Breast epithelium (tissue), 4 donors: ENCODE measurements at places on chromosomes 5 and 9. TPM values are rescaled to one million over a fixed set of nuclear protein-coding genes. Genes with fewer than 3 reads are reported as not detected.

C5orf46 gene
- 9.4 TPM for total RNA-seq

DNA sequence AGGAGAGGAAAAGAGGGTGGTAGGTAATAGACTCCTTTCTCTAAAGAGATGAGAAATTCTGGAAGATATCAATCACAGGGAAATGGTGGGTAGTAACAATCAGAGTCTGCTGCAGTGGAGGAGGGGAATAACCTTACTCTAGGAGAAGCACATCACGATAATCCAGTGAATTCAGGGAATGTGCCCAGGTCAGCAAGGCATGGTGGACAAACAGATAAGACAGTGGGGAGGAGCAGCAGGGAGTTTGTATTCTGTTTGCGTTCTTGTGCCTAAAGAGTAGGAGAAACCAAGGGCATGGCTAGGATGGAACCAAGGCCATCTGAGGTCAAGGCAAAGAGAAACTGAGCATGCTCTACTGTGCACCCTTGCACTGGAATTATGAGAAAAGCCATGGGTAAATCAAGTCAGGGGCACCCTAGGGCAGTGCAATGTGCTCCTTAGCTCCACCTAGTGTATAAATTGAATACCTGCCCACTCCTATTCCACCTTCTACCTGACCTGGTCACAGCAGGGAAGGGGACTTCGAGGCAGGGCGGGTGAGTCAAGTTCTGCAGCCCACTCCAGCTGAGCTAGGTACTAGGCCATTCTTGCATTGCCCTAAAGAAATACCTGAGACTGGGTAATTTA is 31.6 kb downstream of the RETREG1 start:
- DNase-seq: no peak

DNA sequence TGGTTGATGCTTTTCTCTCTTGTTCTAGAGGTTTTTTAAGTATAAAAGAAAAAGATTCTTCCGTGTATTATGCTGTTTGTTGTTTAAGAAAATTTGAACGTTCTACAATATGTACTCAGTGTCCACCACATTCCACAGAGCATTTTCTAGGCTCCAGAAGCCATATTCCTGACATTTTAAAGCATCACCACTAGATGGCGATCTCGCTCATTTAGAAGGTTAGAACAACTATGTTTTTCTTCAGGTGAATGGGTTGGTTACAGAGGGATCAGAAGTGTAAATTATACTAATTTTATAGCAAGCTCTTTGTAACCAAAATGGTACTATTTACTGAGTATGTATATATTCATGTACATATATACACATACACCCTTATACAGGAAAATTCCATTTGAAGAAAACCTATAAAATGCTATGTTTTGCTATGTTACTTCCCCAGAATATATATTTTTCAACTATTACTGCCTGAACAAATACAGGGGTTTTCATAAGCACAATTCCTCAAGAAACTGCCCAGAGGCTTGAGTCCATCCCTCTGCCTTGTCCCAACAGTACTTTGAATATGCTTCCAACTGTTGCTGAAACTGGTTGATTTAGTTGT is 284.3 kb downstream of the CCDC171 start:
- no peak for DNase-seq

IL3 gene
- total RNA-seq: not detected

- no peak for DNase-seq
Measured at GRCh38 chr9:117737721-117738226, 33.6 kb downstream of the TLR4 start.

DNA sequence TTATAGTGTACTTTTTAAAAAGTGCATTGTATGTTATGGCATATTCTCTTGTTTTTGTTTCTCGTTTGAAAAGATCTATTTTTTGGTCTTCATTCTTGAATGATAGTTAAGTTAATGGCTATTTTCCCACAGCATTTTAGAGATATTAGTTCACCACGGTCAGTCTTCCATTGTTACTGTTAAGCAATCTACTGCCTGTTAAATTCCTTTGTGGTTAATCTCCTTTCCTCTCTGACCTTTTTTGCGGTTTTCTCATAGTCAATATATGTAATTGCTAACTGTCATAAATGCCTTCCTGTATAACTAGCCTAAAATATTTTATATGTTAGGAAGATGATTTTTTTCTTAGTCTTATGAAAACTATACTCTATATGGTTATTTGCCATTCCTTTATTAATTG is 250.8 kb upstream of the FBXL7 start:
- no peak for DNase-seq

QRFP gene
- not detected for total RNA-seq

FGF1 gene
- 20.3 TPM for total RNA-seq

- no peak for DNase-seq
Measured at GRCh38 chr9:84600739-84601138, 68.8 kb upstream of the NTRK2 start.

CCDC180 gene
- 10.6 TPM for total RNA-seq

DNA sequence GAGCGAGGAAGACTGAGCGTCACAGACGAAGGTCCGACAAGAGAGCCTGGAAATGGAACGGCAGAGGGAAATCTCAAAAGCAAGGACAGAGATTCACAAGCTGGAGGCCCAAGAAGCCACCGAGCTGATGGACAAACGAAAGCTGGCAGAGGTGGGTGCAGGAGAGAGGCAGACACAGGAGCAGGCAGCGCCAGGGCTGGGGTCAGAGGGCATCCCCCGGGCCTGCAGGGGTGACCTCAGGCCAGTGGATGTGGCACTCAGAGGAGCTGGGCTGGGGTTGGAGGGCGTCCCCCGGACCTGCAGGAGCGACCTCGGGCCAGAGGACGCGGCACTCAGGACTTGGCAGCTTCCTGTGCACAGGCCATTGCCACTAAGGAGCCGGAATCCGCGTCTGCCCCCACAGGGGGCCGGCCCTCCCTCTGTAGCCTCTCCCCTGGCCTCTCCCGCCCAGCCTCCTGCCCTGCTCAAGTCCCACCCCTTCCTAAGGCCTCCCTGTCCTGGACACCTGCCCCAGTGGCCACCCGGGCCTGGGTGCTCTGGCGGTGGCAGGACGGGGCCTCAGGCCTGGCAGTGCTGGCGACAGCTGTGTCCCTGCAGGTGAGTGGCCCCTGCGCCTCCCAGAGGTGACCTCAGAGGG is 40.4 kb downstream of the EXD3 start:
- no peak for DNase-seq

CD274 gene
- 3.1 TPM for total RNA-seq

DNA sequence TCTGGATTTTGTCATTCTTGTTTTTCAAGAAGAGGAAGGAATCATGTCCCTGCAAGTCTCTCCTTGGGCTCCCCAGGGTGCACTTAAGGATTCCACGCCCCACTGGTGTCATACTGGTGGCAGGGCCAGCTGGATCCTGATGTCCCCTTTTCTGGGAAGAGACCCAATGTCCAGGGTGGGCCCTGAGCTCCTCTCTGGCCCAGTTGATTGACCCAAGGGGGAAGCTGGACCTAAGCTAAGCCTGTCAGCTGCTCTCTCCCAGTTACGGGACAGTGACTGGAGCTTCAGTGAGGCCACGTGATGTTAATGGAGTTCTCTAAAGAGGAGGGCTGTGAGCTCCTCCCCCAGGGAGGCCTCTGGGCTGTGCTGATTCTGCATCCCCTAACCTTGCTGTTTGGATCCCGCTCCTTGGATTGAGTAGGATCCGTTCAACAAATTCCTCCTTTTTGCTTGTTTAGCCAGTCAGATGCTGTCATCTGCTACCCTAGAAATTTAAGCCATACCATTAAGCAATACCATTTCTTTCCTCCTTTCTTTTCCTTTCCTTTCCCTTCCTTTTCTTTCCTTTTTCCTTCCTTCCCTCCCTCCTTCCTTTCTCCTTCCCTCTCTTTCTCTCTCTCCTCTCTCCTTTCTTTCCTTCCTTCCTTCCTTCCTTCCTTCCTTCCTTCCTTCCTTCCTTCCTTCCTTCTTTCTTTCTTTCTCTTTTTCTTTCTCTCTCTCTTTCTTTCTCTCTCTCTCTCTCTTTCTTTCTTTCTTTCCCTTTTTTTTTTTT is 17.2 kb downstream of the NKX2-5 start:
- DNase-seq: no peak

CCNJL gene
- 0.32 TPM for total RNA-seq

DNA sequence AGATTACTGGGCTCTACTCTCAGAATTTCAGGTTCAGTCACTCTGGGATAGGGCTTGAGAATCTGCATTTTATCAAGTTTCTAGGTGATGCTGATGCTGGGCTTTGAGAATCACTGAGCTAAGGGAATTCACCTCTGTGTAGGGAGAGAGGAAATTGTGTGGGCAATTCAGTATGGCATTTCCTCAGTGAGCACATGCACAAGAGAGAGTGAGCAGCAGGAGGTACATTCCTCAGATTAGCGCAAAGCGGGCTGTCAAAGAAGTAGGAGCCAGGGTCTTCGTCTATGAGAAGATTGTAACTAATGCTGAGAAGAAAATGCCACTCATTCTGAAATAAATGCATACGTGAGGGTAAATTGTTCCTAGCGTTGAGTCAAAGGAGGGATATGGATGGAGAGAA is 175.9 kb downstream of the KIF4B start:
- DNase-seq: no peak
